A549 treated with DMSO at 1 μM for 4 hours (cell line): ENCODE measurements at places on chromosomes 12 and 14. TPM values are rescaled to one million over a fixed set of nuclear protein-coding genes. Genes with fewer than 3 reads are reported as not detected.

Gene LTBR
- 165 to 195 TPM (median 177 TPM) in 5 replicates for total RNA-seq

Gene SLC48A1
- total RNA-seq = 23.0 to 34.5 TPM (median 30.0 TPM) in 5 replicates

Gene PTPN21
- 7.3 to 9.7 TPM (median 8.5 TPM) in 5 replicates for total RNA-seq

Gene PDE3A
- total RNA-seq = 2.9 to 5.6 TPM (median 5.0 TPM) in 5 replicates

Gene PLXNC1
- 0.07 to 0.23 TPM (median 0.07 TPM) in 4 of 5 replicates, not detected in the other for total RNA-seq

Gene RTN1
- not detected in 5 replicates for total RNA-seq

Gene TESPA1
- not detected in 5 replicates for total RNA-seq

Gene HRK
- 0.52 to 0.83 TPM (median 0.61 TPM) in 5 replicates for total RNA-seq

Gene TPCN1
- 18.5 to 21.8 TPM (median 20.1 TPM) in 5 replicates for total RNA-seq

Gene TCL1B
- not detected in 5 replicates for total RNA-seq

Gene SERPINA3
- total RNA-seq = 5.4 to 7.9 TPM (median 5.9 TPM) in 5 replicates

Gene SRP54
- 56.1 to 63.8 TPM (median 63.5 TPM) in 5 replicates for total RNA-seq

Gene CTSG
- not detected in 5 replicates for total RNA-seq
